ENCODE measurements at places on chromosomes 4 and X.

DNA sequence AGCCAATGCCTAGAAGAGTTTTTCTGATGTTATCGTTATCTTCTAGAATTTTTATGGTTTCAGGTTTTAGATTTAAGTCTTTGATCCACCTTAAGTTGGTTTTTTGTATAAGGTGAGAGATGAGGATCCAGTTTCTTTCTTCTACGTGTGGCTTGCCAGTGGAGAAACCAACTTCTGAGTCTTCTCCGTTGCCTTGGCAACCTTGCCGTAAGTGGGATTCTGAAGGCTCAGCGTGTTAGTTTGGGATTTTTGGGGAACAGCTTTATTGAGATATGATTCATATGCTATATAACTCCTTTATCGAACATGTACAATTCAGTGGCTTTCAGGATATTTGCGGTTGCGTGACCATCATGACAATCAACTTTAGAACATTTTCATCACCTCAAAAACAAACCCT lies 17.7 kb downstream of the SMS start:
- DNase-seq, result no peak

- DNase-seq, result no peak
These were observed 106.1 kb downstream of the RASL11B start for GRCh38 chr4:52968241-52968640.

- DNase-seq, result no peak
These were observed 26.9 kb downstream of the XK start for GRCh38 chrX:37712458-37712857.

GRCh38 chrX:150508451-150509367 lies 59.7 kb upstream of the MTM1 start:
- no peak for DNase-seq

GRCh38 chrX:115693476-115693875 lies 132.5 kb downstream of the PLS3 start:
- DNase-seq, result no peak

GRCh38 chr4:87006426-87006675 lies 71.5 kb downstream of the AFF1 start:
- DNase-seq, result no peak

- no peak for DNase-seq
These were observed 15.8 kb upstream of the DHRSX start for GRCh38 chrX:2516623-2517022.

DNA sequence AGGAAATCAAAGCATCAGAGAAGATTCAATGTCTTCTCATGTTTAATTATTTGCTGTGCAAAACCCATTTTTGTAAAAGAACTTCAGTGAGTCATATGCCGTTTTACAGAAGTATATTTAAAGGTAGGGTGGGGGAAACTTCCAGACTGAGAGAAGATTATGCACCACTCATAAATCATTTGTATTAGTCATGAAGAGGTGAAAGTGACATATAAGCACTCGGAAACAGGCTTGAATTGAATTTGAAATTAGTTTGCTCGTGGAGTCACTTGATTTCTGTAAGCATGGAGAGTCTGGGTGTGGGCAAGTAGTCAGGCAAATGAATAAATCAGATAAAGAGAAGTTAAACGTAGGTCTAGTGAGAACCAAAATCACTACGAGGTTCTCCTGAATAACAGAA lies 335.1 kb downstream of the ANK2 start:
- no peak for DNase-seq

- no peak for DNase-seq
These were observed 192.6 kb downstream of the FRMPD4 start for GRCh38 chrX:12330841-12331240.

DNA sequence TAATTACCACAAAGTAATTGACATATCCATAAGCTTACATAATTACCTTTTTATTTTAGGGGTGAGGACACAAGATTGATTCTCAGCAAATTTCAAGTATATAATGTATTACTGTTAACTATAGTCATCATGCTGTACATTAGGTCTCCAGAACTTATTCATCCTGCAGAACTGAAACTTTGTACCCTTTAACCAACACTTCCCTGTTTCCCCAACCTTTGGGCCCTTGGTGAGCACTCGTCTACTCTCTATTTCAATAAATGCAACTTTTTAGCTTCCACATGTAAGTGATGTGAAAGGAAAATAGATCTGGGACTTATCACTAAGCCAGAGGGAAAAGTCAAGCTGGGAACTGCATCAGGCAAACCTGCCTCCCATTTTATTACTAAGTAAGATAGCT lies 33.6 kb upstream of the CCNG2 start:
- no peak for DNase-seq

DNA sequence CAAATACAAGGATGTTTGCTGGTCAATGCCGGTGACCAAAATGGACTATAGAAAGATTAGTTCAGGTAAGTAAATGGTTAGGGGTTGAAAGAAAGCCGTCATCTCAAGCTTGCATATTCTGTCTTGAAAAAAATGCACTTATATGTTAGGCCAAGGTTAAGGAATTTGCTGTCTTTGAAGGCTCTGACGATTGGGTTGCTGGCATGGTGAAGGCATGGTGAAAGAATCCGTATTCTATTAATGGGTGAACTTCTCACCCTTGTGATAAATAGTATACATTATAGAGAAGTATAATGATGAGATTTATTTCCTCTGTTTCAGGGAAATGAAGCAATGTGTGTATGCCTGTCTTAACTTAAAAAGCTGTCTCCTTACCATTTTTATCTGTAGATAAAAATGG lies 132.6 kb downstream of the ADGRL3 start:
- DNase-seq, result no peak

DNA sequence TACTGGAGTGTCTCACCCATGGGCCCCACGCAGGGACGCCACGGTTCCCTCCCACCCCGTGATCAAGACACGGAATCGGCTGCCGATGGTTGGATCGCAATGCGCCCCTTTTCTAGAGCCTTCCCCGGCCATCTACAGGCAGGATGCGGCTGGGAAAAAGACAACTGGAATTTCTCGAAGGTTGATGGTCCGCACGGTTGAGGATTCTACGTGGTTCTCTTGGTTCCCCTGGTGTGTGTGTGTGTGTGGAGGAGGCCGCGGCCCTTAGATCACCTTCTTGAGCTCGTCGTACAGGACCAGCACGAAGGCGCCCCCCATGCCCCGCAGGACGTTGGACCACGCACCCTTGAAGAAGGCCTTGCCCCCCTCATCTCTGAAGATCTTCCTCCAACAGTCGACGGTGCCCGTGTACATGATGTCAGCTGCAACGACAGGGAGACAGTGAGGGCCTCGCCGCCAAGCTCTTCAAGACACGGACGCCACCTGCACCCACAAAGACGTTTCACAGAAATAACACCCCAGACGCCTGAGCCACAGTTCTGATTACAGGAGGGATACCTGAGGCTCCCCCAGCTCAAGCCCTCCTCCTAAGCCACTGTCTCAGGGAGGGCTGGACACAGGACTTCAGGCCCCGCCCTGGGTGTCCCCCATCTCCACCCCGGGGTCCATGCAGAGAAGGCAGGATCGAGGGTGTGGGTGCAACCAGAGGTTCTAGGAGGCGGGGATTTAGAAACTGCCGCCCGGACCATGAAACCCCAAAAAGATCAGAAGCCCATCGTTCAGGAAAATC lies 5.4 kb downstream of the SLC25A6 start:
- DNase-seq, result no peak

DNA sequence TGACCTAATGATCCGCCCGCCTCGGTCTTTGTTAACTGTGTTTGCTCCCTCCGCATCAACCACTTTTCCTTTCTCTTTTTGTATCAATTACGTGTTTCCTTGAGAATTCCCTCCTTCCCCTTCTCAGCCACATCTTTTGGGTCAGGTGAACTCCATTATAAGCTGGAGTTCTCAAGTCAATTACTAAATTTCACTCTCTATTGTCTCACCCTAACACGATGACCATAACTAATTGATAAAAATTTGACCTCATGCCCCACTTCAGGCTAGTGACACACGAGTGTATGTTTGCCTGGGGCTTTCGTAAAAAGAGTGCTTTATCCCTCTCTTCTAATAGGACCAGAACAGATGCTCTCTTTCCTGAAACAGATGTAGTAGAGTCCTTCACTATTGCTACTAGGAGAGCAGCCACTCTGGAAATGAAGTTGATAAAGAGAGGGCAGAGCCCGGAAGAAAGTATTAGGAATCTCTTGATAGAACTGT lies 403.6 kb upstream of the ANXA10 start:
- DNase-seq, result no peak

DNA sequence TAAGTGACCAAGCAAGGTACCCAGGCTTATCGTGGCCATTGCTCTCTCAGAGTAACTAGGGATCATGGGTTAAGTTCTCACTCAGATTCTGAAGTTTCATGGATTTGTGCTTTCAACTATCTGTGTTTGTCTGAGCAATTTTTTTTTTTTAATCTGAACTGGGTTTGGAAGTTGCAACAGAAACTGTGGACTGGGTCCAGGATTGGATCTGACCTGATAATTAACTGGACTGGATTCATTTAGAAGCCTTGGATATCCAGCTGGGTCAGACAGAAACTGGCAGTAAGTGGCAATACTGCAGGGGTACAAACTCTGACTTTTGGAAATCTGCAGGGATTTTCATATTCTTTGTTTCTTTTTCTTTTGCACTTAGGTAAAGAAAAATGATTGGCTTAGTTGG lies 38.7 kb upstream of the FGF2 start:
- no peak for DNase-seq

- DNase-seq, result no peak
These were observed 67.6 kb downstream of the COX18 start for GRCh38 chr4:73001885-73002284.

DNA sequence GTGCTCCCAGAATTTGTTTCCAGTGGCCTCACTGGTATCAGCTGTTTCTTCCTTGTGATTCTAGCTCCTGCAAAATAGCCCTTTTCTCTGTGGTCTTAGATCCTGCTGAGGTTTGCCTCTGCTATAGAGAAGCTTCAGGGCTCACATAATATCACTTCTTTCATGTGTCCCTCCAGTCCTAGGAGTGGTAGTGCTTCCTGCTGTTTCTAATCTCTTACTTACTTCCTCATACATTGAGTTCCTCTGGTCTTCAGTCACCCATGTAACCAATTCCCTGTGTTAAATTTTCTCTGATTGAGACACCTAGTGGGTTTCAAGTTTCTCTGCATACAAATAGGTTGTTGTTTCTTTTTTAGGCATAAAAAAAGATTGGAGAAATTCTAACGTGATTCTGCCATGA lies 1567.9 kb downstream of the ARAP2 start:
- DNase-seq, result no peak

DNA sequence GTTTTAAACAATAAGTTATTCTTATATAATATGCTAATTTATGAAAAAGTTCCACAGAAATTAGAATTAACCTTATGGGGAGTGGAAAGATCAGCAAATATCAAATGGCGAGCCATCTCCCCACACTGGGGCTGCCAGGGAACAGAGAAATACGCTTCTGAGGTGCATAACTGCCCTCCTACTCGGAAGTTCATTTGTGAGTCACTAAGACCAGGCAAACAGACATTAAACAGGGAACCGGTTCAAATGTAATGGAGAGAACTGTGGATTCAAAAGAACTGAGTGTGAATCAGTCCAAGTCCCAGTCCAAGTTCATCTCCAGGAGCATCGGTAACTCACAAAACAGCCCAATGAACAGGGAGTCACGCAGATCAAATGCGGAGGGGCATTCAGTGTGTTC lies 11.4 kb upstream of the S100G start:
- no peak for DNase-seq

GRCh38 chr4:1591107-1591506 lies 93.0 kb downstream of the FAM53A start:
- no peak for DNase-seq

DNA sequence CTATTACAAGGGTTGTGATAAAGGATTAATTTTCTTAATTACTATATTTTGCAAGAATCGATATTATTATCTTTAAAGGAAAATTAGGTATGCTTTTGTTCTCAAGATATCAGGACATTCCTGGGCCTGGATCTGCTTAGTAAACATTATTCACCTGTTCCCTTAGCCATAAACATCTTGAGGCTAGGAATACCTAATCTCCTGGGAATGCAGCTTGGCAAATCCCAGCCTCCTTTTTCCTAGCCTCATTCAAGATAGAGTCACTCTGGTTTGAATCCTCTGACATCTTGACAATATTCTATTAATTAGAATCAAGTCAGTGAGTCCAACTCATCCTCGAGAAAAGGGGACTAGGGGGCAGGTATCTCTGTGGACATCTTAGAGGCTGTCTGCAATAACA lies 327.1 kb downstream of the STIM2 start:
- no peak for DNase-seq

DNA sequence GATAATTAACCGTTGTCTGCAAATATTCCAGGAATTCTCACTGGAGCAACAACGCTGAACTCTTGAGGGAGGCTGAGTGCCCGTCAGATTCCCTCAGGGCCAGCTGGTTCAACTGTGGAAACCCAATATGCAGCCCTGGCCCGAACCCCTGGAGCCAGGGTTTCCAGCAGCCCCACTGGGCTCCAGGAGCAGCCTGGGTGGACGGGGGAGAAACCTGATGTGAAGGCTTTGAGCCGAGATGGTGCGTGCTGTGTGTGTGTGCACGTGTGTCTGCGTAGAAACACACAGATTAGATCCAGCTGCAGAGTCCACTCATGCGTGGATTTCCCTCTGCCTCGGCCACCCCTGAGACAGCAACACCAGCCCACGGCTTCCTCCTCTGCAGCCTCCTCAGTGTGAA lies 19.4 kb upstream of the SLC25A6 start:
- no peak for DNase-seq

GRCh38 chr4:48854982-48855381 lies 24.1 kb downstream of the OCIAD1 start:
- no peak for DNase-seq

- DNase-seq, result no peak
These were observed 54.5 kb upstream of the FAT1 start for GRCh38 chr4:186778134-186778533.

DNA sequence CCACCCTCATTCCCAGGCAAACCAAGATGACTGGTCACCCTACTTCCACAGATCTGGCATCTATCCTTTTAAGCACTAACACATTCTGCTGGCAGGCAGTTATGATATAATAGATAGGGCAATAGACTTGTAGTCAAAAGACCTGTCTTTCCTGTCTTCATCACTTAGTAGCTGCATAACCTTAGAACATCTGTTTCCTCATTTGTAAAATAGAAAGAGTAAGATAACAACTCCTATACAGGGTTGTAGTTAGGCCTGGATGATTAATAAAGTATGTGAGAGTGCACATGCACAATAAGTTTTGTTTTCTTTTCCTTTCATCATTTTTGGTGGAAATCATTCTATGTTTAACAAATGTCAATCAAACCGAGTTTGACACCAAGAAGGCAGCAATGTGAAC lies 72.1 kb downstream of the GPR82 start:
- no peak for DNase-seq

DNA sequence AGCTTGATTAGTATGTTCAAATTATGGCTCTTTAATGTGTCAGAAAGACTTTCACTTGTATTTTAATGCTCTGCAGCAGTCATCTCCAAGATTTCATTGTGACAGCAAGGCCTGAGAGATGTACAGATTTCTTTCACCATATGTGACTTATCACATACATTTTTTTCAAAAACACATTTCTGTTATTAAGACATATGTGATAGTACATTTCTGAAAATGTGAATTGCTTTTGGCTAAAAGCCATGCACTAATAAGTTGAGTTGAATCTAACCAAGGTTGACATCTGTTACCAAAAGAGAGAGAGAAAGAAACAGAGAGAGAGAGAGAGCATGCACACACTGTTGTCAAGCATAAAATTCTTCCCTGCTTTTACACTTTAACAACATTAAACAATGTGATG lies 409.3 kb downstream of the AFF2 start:
- no peak for DNase-seq

GRCh38 chr4:87360338-87360935 lies 30.6 kb downstream of the HSD17B11 start:
- no peak for DNase-seq
